ENCODE measurements at places on chromosomes 11 and 22.

DNA sequence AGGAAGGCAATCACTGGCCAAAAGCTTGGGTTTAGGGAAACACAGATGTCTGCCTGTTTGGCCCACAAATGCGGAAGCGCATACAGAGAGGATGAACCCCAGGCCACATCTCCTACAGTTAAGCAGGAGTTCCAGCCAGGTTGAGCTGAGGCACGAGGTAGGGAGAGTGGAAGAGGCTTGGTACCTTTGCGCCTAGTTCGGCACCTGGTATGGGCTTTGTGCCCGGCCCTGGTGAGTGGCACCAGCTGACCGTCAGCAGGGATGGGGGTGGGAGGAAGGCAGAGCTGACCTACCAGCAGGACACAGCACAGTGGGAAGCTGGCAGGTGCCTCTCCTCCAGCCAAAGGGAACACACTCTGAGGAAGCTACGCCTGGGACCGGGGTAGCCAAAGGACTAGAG lies 57.6 kb downstream of the KCNC1 start:
- no peak for DNase-seq

GRCh38 chr11:75422248-75423231 lies 10.5 kb downstream of the KLHL35 start:
- DNase-seq = no peak

DNA sequence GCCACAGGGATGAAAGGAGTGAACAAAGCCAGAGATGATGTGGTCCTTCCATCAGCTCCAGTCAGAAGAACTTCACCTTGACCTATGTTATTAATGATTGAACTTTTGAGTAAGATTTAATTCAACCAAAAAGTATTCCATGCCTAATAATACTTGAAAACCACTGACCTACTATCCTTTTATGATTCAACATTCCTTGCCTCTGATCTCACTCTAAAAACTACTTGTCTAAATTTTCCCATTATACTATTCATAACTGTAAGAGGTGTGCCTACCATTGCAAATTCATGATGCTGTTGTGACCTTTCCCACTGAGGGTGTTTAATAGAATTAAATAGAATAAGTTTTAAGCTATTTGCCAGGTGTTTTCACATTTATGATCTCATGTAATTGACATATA lies 164.7 kb upstream of the GUCY1A2 start:
- DNase-seq = no peak

DNA sequence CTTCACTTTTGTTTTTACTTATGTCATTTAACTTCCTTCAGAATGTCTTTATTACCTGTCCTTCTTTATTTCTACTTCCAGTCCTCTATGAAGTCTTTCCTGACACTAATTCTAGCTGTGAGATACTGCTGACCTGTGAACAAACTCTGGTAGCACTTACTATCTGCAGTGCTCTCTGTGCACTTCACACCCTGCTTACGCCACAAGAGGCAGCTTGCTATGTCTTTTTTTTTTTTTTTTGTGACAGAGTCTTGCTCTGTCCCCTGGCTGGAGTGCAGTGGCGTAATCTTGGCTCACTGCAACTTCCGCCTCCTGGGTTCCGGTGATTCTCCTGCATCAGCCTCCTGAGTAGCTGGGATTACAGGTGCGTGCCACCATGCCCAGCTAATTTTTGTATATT lies 10.7 kb downstream of the STIM1 start:
- DNase-seq = no peak

DNA sequence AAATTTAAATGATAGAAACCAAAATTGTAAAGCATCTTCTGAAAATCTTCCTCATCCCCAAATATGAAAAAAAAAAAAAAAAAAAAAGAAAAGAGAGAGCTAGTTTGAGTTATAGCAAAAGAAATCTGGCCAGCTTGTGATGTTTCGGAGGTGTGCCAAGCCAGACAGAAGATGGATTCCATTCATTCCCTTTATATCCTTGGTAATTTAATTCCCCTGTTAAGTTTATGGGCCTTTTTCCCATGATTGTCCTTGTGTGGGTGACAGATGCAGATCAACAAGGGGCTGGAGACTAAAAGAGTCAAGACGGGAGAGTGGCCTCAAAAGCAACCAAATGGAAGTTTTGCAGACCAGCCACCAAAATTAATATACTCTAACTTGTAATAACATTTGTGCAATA lies 47.6 kb upstream of the PARVA start:
- DNase-seq = no peak

DNA sequence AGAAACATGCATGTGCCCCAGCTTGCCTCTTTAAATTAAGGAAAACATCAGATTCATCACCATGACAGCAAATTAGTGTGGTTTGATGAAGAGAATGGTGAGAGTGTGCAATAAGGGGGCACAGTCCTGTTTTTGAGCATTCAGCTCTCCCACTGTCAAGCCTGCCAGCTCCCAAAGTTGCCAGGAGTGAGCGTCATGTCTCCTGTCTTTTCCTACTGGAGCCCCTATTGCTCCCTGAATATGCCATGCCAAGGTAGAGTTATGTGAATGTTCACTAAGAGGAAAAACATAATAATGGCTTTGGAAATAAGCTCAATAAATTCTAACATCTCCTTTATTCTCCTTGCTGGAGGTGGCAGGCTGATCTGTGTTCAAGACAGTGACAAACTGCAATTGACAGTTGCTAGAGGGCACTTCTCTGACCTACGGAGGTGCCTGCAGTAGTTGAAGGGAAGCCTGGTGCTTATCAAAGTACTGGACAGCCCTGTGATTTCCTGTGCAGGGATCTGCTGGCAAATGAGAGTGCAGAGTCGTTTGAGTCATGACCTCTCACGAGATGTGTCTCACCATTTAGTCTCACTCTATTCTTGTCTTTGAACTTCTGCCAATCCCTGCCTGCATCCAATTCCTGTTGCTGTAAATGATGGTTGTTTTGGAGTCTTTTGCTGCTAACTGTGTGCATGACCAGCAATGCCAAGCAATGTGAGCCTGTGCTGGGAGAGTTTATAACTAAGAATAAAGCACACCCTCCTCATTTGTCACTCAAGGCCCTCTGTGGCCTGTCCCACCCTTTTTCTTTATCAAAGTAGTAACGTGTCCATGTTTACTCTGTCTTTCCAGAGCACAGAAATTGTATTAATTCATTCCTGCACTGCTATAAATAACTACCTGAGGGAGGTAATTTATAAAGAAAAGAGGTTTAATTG lies 34.8 kb downstream of the MRGPRX2 start:
- DNase-seq = no peak

GRCh38 chr11:130633466-130633865 lies 185.0 kb downstream of the ADAMTS15 start:
- DNase-seq = no peak

DNA sequence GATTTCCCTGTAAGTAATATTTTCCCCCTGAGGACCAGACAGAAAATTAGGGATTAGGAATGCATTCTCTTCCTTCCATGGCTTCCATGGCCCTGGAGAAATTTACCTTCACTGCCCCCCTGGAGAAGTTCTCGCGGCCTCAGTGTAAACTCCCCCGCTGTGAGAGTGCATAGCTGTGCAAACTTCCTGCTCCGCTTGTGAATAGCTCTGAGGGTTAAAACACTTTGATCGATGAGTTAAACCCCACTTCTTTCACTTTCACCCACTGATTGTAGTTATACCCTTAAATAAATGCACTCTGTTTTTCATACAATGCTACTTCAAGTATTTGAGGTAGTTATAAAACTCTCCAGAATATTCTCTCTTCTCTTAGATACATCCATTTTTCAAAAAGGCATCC lies 190.8 kb downstream of the DSCAML1 start:
- no peak for DNase-seq

GRCh38 chr22:42925598-42925997 lies 68.5 kb upstream of the ARFGAP3 start:
- no peak for DNase-seq

GRCh38 chr22:17832665-17833064 lies 58.4 kb upstream of the BID start:
- DNase-seq = no peak

GRCh38 chr22:41825376-41825775 lies 7.5 kb upstream of the SREBF2 start:
- no peak for DNase-seq

DNA sequence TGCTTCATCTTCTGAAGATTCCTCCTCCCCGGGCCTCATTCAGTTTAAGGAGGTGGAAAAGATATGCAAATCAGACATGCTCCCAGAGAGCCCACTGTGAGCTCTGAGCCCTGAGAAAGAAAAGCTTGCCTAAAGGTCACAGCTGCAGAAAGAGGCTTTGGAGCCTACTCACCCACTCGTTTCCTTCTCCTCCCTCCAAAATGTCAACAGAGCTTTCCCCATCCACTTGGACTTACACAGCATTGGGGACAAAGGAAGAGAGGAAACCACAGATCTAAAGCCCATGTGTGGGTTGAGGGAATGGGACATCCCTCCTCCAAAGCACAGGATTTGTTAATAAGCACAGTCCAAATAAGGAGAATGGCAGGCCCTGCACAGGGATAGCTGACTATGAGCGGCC lies 158.4 kb downstream of the ETS1 start:
- DNase-seq = no peak

- DNase-seq = no peak
Observed at GRCh38 chr11:112662554-112662953, 298.7 kb upstream of the NCAM1 start.

DNA sequence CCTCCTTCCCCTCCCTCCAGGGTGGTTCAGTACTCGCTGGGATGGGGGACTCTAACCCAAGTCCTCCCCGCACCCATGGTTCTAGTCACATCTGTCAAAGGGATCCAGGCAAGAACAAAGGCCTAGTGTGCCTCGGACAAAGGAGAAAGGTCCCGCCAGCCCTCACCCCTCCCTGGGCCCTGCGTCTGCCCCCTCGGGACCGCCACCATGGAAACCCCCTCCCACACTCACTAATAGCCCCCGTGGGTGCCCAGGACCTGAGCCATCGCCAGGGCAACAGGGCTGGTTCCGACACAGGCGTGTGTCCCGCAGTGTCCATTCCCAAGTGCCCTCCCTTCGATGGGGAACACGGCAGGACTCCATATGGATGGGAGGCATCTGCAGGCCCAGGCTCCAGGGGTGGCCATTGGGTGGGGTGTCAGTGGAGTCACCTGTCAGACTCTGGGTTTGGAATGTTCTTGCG lies 5.1 kb upstream of the CARNS1 start:
- DNase-seq = no peak

DNA sequence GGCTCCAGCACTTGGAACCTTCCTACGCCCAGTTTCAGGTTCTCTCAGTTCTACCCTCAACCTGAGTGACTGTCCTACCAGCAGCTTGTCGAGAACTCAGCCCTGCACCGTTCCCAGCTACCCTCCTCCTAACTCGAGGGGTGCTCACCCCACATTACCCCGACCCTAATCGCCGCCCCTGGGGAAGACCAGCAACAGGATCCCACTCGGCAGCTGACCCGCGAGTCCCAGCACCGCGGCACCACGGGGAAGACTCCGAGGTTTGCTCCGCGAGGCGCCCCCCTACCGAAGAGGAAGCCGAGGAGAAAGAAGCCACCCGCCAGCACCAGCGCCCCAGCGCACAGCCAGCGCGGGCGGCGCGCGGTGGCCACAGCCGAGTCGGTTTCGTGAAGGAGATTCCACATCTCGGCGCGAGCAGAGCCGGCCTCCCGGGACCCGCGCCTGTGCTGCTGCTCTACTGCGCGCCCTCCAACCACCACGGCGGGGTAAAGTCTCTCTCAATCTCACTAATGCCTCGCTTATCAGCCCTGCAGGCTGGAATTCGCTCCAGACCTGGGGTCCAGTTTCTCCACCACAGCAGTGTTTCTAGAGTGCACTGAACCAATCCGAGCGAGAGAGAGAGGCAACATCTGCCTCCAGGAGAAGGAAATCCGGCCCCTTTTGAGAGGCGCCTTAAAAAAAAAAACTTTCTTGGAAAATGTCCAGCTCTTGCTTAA lies at the start of gene FOLH1:
FOLH1 (minus strand) TSS at position 597 of the 716 bp plus-strand sequence; CDS start at position 404, 193 bp downstream.
- no peak for DNase-seq

All from GOT3 (cell line).